ENCODE measurements at places on chromosomes 12 and 14. TPM values are rescaled to one million over a fixed set of nuclear protein-coding genes. Genes with fewer than 3 reads are reported as not detected.

GRCh38 chr12:125129591-125130255, 64.5 kb downstream of the AACS start:
- no peak for DNase-seq

GRCh38 chr12:130177635-130178242, 15.5 kb downstream of the FZD10 start:
- no peak for DNase-seq

DNA sequence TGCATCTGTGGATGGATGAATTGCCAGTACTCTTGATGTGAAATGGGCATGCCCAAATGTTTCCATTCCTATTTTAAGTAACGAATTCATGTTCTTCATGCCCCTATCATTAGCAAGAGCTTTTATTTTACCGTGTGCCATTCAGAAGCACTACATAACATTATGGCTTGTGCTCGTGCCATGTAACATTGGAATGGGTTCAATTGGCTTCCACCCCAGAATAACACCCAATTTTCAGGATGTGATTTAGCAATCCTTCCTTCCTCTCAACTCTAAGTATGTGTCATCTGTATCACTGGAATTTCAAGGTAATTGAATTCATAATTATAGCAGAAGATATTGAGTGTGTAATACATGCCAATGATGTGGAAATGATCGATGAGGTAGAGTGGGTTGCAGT, 145.8 kb upstream of the TMPO start:
- DNase-seq, result no peak

DNA sequence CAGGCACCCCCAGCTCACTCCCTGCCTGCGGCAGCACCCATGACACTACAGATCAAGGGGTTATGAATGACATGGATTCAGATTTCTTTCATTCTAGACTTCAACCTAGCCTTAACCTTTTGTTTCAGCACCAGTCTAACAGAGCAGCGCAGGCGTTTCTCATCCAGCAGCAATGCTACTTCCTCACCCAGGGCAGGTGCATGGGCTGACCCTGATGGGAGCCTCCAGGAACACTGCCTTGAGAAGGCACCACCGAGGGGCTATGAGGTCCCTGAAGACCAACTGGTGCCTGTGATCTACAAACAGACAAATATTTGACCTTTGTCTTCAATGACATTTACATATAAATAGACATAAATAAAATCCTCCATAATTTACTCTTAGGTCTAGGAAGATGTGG, 10.8 kb downstream of the CDCA4 start:
- no peak for DNase-seq

- no peak for DNase-seq
Measured at GRCh38 chr12:82745063-82745674, 58.5 kb downstream of the TMTC2 start.

DNA sequence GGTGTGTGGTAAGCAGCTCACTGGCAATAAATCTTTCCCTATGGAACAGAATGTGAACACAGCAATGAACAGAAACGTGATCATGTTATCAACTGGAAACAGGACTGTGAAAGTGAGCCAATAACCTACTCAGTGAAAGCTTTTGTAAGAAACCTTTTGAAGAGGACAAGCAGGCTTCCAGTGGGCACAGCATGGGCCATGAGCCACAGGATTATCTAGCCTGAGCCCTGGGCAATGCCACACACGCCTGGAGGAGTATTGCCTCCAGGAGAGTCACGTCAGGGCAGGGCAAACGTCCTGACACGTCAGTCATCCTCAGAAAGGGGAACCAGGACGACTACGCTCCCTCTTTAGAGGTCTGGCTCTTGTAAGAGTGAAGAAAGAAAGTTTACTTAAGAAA, 32.3 kb downstream of the NRDE2 start:
- DNase-seq, result peak; percentile 73

- peak; percentile 83 for DNase-seq
Measured at GRCh38 chr12:5768581-5769196, 176.4 kb downstream of the ANO2 start.

GRCh38 chr12:18054925-18055619, 34.9 kb downstream of the RERGL start:
- no peak for DNase-seq

- no peak for DNase-seq
Measured at GRCh38 chr12:130983328-130984017, 29.8 kb downstream of the ADGRD1 start.

DNA sequence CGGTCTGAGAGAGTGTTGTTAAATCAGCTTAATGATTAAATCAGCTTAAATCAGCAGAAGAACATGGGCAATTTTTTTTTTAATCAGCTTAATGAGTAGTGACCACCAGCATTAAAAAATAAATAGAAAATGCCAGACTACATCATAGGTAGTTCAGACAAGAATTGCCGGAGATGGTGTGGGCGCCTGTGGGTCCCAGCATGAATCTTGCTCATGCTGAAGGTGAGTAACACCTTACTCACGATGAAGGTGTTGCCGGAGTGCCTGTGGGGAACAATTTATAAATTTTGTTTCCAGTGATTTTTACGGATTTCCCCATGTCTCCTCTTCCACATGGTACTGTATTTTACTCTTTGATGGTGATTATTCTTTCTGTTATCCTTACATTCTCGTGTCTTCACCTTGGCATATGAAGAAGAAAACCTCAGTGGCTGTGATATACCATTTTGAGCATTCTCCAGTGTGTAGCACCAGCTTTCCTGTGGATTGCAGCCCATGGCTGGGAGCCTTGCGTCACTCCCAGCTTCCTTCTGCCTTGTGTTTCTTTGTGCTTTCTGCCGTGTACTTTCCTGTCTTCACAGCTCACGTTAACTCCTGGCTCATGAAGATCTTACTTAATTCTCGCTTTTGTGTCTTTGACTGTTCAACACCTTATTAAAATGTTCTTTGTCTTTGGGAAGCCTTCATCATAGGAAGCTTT, 4.7 kb downstream of the TDRD9 start:
- no peak for DNase-seq

Gene LTB4R2
- total RNA-seq, result 1.5 TPM

Gene KIF26A
- 6.0 TPM for total RNA-seq

Gene MGP
- total RNA-seq, result 295 TPM

Gene PSMA3
- total RNA-seq, result 163 TPM

Gene RERG
- total RNA-seq, result 3.8 TPM

Gene DPPA3
- not detected for total RNA-seq

Gene EMC9
- total RNA-seq, result 16.4 TPM

Gene TWF1
- total RNA-seq, result 12.4 TPM
